ENCODE measurements at places on chromosomes 3 and 15.

DNA sequence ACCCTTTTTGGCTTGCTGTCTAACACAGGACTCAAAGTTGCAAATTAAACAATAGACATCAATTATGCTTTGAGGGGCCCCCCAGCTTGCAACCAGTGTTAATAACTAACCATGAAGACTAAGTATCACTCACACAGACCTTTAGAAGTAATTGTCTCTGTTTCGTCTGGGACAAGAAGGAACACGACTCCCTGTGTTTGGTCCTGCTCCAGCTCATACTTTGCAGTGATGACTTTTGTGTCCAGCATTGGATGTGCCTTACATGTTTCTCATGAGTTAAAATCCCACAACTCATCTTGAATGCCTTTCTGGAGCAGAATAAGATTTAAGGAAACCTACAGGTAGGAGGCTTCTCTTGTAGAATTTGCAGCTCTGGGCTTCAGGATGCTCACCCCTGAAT is 53.1 kb downstream of the GMNC start:
- no peak for DNase-seq

GRCh38 chr3:42591811-42592210 is 1.2 kb downstream of the SS18L2 start:
- DNase-seq, result no peak

- DNase-seq, result no peak
Measured at GRCh38 chr15:52503788-52504496, 24.7 kb downstream of the MYO5A start.

DNA sequence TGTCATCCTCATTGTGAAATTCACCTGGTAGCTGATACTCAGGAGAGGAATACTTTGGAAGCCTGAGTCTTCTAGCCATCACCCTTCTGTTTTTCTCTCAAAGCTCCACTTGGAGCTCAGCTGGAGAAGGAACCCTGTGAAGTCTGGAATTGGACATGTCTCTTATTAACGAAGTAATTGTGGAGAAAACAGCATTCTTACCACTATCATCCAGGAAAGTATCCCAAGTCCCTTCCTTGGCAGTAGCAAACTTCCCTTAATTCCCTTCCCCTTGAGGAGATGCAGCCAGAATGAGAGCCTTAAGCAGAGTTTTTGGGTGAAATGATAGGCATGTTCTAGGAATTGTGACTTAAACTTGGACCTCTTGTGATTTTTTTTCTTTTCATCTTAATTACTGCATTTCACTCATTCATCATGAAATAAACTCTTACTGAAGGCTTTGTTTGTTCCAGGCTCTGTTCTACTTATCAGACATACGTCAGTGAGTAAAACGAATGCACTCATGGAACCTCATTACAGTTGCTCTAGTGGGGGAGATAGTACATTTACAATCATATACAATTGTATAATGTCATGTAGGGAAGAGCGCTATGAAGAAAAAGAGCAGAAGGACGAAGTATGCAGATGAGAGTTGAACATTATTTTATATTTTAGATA is 30.5 kb upstream of the TCF12 start:
- no peak for DNase-seq

GRCh38 chr3:127019449-127019848 is 36.5 kb downstream of the PLXNA1 start:
- no peak for DNase-seq

- no peak for DNase-seq
Measured at GRCh38 chr3:161171639-161172552, 49.2 kb upstream of the NMD3 start.

GRCh38 chr3:31953091-31953490 is 28.0 kb downstream of the OSBPL10 start:
- DNase-seq, result no peak

DNA sequence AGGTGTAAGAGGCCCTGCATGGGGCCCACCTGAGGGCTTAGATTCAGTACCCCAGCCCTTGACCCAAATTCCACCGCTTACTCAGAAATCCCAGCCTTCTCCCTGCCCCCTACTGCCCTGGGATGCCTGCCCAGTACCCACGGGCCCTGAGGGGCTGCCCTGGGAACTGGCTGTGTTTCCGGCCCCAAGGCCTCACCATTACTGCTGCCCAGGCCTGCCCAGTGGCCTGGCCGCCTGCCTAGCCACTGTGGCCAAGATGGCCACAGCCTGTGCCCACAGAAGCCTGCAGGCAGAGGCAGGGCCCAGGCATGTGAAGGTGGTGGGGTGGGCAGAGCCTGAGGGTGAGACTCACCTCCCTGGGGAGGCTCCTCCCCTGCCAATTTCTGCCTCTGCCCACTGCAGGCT is 6.1 kb upstream of the PRKCD start:
- no peak for DNase-seq

GRCh38 chr15:94042180-94042928 is 189.0 kb upstream of the MCTP2 start:
- no peak for DNase-seq

GRCh38 chr15:78714890-78715289 is 73.9 kb upstream of the CHRNB4 start:
- DNase-seq, result no peak

DNA sequence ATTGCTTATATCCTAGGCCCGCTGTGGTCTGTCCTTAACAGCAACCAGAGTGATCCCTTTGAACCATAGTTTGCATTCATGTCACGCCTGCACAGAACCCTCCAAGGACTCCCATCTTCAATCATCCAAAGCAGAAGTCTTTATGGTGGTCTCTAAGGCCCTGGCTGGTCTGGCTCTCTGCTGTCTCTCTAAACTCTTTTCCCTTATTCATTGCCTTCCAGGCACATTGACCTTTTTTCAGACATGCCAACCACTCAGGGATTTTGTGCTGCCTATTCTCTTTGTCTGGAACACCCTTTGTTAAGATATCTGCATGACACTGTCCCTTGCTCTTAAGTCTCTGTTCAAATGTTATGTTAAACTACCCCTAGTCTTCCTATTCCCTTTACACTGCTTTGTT is 21.9 kb upstream of the ZBTB47 start:
- DNase-seq, result no peak

GRCh38 chr15:75468913-75469598 is 17.6 kb upstream of the SIN3A start:
- DNase-seq, result no peak

- no peak for DNase-seq
Measured at GRCh38 chr15:59148153-59148833, 43.3 kb downstream of the CCNB2 start.

- DNase-seq, result no peak
Measured at GRCh38 chr3:121630355-121630754, 30.3 kb downstream of the HCLS1 start.

DNA sequence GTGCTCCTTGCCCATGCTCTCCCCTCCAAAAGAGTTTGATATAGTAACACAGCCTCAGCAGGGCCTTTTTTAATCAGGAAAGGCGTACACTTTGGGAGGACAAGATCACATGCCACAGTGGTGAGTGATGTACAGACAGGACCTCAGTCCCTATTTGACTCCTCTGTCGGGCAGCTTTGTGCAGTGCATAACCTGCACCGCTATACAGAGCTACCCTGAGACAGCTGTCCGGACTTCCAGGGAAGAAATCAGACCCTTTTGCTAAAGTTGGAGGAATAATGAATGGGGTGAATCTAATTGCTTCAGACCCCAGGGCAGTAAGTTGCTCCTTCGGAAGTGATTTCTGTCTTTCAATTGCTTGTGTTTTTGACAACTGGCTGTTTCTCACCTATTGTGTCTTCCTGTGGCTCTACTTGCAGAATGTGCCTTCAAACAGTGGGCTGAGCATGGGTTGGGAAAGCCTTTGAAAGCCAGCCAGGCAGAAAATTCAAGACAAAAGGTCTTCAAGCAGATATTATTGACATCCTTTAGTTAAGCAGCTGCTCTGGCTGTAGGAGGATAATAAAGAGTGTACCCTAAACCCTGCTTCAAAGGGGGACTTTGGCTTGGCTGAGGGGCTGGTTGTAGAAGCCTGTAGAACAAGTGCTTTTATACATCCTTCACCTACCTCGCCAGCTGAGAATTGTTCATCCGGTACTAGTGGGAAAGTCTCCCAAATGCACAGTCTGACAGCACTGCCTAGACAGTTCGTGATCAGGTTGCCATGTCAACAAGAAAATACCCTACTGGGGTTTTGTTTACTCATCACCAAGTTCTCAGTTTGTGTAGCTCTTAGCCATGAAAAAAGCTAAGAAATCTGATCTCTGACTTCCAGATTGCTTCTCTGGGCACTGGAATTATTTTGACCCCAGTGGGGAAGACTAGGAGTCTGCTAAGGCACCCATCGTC is 35.1 kb downstream of the SNTN start:
- no peak for DNase-seq

DNA sequence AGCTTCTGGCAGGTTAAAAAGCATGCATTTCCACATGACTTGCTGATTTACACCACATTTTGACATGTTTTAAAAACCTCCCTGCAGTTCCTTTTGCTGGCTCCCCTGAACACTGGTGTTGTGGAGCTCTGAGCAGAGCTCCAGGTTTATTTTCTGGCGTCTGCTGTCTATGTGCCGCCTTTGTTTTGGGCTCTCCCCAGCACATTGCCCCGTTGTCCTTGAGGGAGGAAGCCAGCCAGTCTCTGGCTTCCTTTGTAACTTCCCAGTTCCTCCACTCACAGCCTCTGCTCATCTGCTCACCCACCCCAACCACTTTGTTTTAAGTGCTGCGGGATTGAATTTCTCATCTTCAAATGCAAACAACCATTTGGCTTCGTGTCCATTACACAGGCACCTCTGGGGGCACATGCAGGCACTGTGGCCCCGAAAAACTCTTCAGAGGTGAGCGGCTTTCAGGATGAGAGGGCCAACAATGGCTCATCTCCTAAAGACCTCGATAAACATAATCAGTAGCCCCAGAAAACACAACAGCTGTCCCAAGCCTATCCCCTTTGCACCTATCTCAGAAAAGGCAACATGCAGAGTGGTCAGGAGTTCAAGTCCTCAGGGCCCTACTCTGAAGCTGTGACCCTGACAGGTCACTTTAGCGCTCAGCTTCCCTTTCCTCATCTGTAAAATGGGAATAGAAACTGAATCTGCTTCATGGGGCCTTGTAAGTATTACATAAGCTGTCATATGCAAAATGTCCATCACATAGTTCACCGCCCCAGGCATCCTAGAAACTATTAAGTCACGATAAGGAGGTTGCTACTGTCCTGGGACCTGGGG is 1.3 kb upstream of the MEF2A start:
- DNase-seq, result no peak

GRCh38 chr3:7615043-7615442 is 754.1 kb downstream of the GRM7 start:
- DNase-seq, result no peak

All from stimulated activated CD4-positive, alpha-beta T cell treated with anti-CD3 and anti-CD28 coated beads, Interleukin-2, amount 100 ng/mL, for 4 hours (primary cell).